ENCODE measurements at places on chromosomes 5 and 9. TPM values are rescaled to one million over a fixed set of nuclear protein-coding genes. Genes with fewer than 3 reads are reported as not detected.
A peak's percentile ranks its signal among the peaks of the same experiment; 100 is the strongest.

GRCh38 chr5:998246-999031, 10.2 kb upstream of the NKD2 start:
- peaks cover 56% of the 10 kb centered on the region for H3K27me3 ChIP-seq
- no peaks in the 10 kb centered on the region for H3K36me3 ChIP-seq
- H3K4me1 ChIP-seq = no peaks in the 10 kb centered on the region
- H3K27ac ChIP-seq = no peak overlapping the region
- no peak overlapping the region for H3K4me3 ChIP-seq
- peak; percentile 35 for DNase-seq

DNA sequence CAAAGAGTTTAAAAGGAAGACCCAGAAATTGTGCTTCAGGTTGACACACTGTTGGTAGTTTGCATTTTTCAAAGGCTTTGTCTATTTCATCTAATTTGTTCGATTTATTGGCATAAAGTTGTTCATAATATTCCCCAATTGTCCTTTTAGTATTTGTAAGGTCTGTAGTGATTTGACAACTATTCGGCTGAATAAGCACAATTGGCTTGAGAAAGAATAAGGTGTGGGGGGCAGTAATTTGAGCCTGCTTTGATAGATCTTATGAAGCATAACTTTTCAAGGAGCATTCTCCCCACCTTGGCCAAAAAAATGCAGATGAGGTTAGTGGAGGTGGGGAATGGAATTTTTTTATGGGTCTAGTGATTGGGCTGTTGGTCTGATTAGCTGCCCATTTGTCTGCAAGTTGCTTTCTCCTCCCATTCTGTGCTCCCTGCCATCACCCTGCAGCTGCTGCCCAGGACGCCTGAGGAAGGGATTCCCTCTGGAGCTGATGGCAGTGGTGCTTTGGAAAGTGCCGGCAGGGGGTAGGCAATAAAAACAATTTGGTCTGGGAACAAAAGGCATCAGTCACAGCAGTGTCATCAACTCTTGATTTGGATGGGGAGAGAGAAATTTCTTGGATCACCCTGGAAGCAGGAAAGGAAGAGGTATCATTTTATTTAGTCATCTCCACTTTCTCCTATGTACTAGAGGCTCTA, 26.6 kb downstream of the WNT8A start:
- no peaks in the 10 kb centered on the region for H3K4me1 ChIP-seq
- no peaks in the 10 kb centered on the region for H3K36me3 ChIP-seq
- DNase-seq = peak; percentile 68
- no peaks in the 10 kb centered on the region for H3K27me3 ChIP-seq
- no peak overlapping the region for H3K4me3 ChIP-seq
- no peak overlapping the region for H3K27ac ChIP-seq

DNA sequence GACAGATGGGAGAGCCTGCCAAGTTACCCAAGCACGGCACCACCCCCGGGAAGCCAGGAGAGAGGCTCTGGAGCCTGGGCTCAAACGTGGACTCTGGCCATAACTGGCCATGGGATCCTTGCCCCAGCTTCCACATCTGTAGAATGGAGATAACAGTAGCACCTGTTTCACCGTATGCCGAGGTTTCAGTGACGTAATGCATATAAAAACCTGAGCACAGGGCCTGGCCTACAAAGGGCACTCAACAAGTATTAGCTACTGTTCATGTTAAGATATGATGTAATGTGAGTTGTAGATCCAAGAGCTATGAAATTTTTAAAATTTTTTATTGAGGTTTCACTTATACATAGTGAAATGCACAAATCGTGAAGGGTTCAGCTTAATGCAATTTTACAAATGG, 82.2 kb upstream of the BARHL1 start:
- H3K36me3 ChIP-seq = no peaks in the 10 kb centered on the region
- no peak overlapping the region for H3K27ac ChIP-seq
- peaks cover 6% of the 10 kb centered on the region for H3K4me1 ChIP-seq
- H3K27me3 ChIP-seq = no peaks in the 10 kb centered on the region

- no peaks in the 10 kb centered on the region for H3K27me3 ChIP-seq
- no peak for DNase-seq
- no peak overlapping the region for H3K4me3 ChIP-seq
These were observed 121.1 kb upstream of the SLC25A48 start for GRCh38 chr5:135713161-135713915.

GRCh38 chr9:97853056-97853843, at the start of gene FOXE1:
FOXE1 (plus strand) TSS chr9:97853226; CDS start chr9:97853915, 689 bp downstream.
- DNase-seq = peak; percentile 78
- H3K4me1 ChIP-seq = peaks cover 17% of the 10 kb centered on the region
- no peaks in the 10 kb centered on the region for H3K36me3 ChIP-seq
- peaks cover 100% of the 10 kb centered on the region for H3K27me3 ChIP-seq
- peak within 1 kb of the TSS; percentile 32 for H3K4me3 ChIP-seq
- no peak within 1 kb of the TSS for H3K27ac ChIP-seq

Gene SHC3
- total RNA-seq = 0.95 TPM

Measured in endodermal cell (in vitro differentiated cells).